ENCODE measurements at places on chromosomes 2 and 18.
A peak's percentile ranks its signal among the peaks of the same experiment; 100 is the strongest.

- DNase-seq, result no peak
These were observed 1352.8 kb upstream of the SLC39A10 start for GRCh38 chr2:194304191-194304590.

- DNase-seq, result no peak
These were observed 46.3 kb downstream of the SH3RF3 start for GRCh38 chr2:109175350-109175678.

- no peak for DNase-seq
These were observed 130.6 kb downstream of the ATP9B start for GRCh38 chr18:79199691-79200374.

GRCh38 chr2:178767094-178768060 lies 39.8 kb downstream of the TTN start:
- no peak for DNase-seq

- no peak for DNase-seq
These were observed 330.2 kb downstream of the RBM43 start for GRCh38 chr2:150931451-150931850.

GRCh38 chr2:105781274-105781978 lies 36.7 kb downstream of the NCK2 start:
- DNase-seq, result no peak

DNA sequence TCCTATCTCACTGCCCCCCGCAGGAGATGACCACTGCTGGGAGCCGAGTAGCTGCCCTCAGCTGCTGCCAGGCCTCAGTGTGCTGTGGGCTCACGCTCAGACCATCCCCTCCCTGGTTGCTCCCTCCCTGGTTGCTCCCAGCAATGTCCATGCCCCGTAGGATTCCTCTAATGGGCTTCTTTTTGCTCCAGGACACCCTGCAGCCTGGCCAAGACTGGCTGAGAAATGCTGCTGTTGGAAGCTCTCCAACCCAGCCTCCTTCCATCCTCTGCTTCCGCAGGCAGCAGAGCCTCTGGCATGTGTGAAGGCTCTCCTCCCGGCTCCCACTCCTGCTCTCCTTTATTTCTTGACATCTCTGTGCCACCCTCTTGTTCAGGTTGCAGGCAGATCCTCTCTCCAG lies 48.6 kb downstream of the SOX11 start:
- no peak for DNase-seq

DNA sequence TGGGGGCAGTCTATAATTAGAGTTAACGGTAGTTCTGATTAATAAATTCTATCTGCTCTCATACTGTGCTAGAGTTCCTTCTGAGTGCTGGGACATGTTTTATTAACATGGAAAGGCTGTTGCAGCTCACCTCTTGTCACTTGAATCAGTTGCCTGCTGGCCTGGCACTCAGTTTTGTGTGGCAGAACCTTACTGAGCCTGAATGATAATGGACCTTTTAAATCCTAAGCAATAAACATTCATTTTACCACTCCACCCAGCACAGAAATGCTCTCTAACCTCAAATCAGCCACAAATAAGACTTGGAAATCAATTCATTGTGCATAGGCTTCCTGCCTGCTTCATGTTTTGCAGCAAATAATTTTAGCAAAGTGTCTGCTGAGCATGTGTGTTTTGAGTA lies 115.0 kb upstream of the RBMS1 start:
- DNase-seq, result no peak

GRCh38 chr2:44342854-44343253 lies 18.4 kb downstream of the PREPL start:
- DNase-seq, result no peak

DNA sequence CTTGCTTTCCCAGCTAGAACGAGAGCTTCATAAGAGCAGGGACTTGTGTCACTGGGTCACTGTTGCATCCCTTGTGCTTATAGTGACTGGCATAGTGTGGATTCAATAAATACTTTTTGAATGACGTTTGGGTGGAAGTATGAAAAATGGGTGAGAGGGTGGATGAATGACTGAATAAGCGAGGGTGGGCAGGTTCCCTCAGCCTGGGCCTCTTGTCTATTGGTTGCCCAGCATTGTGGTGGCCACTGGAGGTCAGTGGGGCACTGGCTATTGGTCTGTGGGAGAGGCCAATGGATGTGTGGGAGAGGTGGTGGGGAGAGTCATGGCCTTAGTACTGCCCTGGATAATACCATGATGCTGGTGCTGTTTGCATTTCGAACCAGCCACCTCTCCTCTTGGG lies 93.8 kb upstream of the SKOR2 start:
- no peak for DNase-seq

GRCh38 chr2:227473806-227474205 lies 1.9 kb downstream of the AGFG1 start:
- DNase-seq, result no peak

GRCh38 chr2:168944065-168944464 lies 43.0 kb downstream of the G6PC2 start:
- DNase-seq, result no peak

DNA sequence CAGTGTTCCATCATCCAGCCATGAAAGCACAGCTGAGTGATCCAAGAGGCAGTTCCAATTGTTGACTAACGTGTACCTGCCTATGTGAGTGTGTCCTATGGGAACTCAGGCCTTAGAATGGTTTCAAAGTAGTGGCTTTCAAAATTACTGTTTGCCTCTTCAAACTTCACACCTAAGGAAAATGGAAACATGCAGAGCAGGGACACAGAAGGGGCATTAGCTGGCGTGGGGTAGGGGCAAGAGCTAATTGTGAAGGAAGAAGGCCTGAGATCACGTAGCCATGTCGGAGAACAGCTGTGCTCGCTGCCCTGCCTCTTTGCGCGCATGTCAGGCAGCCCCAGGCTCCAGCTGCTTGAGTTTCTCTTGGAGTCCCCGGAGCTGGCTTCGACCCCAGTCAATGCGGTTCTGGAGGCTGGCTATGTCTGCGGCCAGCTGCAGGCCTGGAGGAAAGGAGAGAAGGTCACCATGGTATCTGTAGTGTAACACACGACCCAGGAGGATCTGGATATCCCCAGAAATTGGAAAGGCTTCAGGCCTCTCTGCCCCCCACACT lies 3.8 kb upstream of the IMP4 start:
- no peak for DNase-seq

DNA sequence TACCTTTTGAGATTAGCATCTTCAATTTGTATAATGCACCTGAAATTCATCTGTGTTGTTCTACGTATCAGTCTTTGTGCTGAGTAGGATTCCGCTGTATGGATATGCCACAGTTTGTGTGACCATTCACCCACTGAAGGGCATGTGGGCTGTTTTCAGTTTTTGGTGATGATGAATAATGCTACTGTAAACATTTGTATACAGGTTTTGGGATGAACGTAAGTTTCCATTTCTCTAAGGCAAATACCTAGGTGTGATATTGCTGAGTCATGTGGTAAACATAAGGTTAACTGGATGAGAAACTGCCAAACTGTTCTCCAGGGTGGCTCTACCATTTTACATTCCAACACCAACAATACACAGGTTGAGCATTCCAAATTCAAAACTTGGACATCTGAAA lies 35.1 kb downstream of the CABYR start:
- no peak for DNase-seq

DNA sequence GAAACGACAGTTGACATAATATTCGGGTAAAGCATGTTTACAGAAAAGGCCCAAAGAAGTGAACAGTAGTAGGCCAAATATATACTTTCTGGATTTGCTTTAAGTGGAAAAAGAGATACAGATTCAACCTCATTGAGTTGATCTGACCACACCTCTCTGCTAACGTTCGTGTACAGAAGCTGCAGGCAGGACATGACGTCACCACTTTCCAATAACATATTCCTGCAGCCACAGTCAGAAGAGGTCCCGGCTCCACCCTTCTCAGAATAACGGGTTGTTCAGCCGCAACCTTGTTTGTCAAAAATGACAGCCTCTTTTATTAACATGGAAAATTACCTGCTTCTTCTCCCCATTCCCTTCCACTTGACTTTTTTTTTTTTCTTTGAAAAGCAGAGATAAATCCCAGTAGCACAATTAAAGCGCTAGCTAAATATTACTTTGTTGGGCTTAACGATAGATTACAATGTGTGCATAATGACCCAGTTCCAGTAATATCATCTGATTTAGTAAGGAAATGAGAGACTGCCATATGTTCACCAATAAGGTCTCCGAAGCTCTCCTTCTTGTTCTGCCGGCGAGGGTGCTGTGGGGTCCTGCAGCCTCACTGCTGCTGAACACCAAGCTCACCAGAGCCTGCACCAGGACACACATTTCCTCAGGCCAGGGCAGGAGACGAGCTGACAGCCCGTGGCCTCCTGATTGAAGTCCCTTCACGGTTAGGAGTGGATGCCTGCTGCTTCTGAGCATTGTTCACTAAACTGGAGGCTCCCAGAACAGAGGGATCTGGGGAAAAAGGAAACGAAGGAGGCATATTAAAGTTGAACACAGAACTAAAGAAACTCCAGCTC lies 451.0 kb upstream of the SALL3 start:
- no peak for DNase-seq

DNA sequence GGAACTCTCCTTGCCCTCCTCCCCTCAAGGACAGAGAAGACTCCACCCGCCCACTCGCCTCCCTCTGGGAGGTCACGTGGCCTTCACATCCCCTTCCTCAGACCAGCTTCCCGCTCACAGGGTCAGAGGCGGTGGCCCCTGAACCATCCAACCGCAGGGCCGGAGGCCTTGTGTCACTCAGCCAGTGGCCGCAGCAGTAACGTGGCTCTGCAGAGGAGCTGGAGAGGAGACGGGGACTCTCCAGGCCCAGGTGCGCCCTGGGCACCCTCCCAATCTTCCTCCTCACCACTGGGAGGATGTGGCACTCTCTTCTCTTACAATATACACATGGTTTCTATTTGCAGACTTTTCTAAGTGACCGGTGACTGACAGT lies 161.7 kb downstream of the TWIST2 start:
- DNase-seq, result no peak

DNA sequence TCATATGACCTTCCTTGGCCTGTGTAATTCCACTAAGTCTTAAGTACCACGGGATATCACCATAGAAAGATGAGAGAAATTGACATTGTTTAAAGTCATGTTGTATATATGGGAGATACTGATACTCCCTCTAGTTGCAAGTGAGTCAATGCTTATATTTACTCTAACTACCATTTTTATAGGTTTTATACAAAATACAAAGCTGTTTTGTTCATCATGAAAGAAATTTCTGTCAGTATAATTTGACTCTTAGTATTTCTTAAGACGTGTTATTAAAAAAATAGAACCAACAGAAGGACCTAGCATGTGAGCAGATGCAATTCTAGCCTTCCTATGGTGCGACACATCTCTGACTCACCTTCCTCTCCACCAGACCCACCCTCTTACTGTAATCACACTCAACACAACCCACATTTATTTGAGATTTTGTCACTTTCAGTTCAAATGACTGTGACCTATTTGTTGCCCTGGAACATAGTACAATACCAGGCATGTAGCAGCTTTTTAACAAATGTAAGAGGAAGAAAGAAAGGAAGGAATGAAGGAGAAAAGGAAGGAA lies 453.1 kb downstream of the CMPK2 start:
- no peak for DNase-seq

GRCh38 chr18:9475643-9476591 lies 604 bp downstream of the RALBP1 start:
- DNase-seq, result peak; percentile 45

DNA sequence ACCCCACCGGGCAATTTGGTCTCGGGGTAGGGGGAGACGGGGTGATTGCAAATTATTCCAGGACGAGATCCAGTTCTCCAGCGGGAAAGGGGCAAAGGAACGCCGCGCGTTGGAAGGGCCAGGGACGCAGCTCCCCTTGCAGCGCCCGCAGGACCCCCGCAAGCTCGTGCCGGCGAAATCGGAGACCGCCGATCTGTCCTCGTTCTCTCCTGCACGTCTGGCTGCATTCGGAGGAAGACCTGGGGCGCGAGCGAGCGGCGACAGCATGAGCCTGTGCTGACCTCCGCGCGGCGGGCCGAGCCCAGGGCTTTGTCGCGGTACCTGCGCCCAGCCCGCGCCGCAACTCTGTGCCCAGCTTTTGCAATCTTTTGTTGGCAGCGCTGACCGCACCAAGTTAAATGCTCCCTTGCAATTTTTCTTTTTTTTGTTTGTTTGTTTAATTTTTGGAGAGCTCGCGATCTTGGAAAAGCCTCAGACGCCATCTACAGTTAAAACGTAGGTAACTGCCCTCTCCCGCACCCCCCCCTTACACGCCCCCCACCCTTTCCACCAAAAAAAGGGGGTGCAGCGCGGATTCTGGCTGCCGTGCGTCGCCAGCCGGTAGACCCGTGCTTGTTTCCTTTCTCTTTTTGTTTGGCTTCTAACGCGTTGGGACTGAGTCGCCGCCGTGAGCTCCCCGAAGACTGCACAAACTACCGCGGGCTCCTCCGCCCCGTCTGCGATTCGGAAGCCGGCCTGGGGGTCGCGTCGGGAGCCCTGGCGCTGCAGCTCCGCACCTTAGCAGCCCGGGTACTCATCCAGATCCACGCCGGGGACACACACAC lies 667 bp downstream of the TRIB2 start:
- no peak for DNase-seq

- DNase-seq, result no peak
These were observed 89.1 kb upstream of the NOSTRIN start for GRCh38 chr2:168713325-168713724.

GRCh38 chr18:77478646-77479442 lies 229.2 kb downstream of the GALR1 start:
- DNase-seq, result no peak

GRCh38 chr2:36409935-36410334 lies 54.4 kb downstream of the CRIM1 start:
- no peak for DNase-seq

DNA sequence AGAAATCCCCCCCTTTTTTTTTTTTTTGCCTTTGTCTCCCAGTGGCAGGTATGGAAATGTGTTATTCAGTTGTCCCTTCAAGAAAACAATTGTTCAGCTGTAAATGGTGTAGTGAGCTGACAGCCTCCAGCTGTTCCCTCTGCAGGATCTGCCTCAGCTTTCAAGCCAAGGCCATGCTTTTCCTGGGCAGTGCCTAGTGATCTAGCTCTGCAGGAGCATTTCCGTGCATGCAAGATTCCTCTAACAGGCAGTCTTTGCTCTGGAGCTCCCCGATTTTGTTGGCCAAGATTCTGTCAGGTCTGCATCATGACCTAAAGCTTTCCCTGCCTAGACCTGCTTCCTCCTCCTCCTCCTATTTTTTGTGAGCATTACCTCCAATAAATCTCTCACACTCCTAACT lies 300.7 kb upstream of the UBE2E3 start:
- DNase-seq, result no peak

- DNase-seq, result no peak
These were observed 197.0 kb downstream of the MYT1L start for GRCh38 chr2:2134037-2134436.

GRCh38 chr2:241153616-241154015 lies 3.3 kb downstream of the PPP1R7 start:
- DNase-seq, result no peak

GRCh38 chr2:68536000-68536399 lies 68.6 kb downstream of the APLF start:
- DNase-seq, result no peak

- no peak for DNase-seq
These were observed 203.5 kb downstream of the UXS1 start for GRCh38 chr2:105990624-105991023.

DNA sequence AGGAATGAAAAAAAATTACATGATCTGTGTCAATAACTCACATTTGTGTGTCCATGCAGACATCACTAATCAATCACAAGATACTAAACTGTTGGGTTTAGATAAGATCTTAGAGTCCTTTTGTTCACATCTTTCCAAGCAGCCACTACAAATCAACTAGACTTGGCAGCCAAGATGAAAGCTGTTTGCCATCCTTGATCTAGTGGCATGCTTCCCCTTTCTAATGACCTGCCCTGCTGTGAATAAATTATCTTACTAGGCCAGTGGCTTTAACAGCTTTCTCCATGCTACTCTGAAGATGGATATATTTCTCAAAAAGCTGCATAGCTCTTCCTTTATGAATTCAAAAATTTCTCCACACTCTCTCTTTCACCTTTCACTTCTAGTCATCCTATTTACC lies 1338.0 kb upstream of the ACVR2A start:
- no peak for DNase-seq

- DNase-seq, result no peak
These were observed 42.6 kb upstream of the HNRNPA3 start for GRCh38 chr2:177169810-177170514.
